Activated gamma-delta T cell treated with Interleukin-2 at 50 U/mL for 16 hours (primary cell): ENCODE measurements at places on chromosomes 16 and 17.

DNA sequence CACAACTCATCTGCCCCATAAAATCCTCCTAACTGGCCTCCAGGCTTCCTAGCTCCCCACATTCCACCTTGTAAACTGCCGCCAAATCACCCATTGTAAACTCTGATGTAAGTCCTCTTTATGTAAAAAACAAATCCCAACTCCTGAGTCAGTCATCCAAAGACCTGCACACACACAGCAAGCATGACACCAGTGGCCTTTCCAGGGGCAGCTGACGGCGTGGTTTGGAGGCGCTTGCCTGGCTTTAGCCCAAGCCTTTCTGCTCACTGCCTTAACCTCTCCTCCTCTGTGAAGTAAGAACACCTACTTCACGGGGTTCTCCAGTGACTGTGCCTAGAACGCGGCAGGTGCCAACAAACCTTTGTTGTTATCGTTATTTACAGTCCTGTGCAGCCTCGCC lies 14.0 kb downstream of the UBE2O start:
- no peak for DNase-seq

GRCh38 chr17:22503322-22503899 lies 811.1 kb downstream of the KCNJ18 start:
- no peak for DNase-seq

GRCh38 chr17:37274461-37274860 lies 101.3 kb upstream of the C17orf78 start:
- DNase-seq: no peak

- no peak for DNase-seq
Measured at GRCh38 chr16:71460236-71460635, 1.8 kb downstream of the ZNF23 start.

GRCh38 chr17:6064868-6065267 lies 5.3 kb upstream of the WSCD1 start:
- DNase-seq: no peak

- DNase-seq: no peak
Measured at GRCh38 chr17:5126719-5127488, 11.1 kb downstream of the USP6 start.

DNA sequence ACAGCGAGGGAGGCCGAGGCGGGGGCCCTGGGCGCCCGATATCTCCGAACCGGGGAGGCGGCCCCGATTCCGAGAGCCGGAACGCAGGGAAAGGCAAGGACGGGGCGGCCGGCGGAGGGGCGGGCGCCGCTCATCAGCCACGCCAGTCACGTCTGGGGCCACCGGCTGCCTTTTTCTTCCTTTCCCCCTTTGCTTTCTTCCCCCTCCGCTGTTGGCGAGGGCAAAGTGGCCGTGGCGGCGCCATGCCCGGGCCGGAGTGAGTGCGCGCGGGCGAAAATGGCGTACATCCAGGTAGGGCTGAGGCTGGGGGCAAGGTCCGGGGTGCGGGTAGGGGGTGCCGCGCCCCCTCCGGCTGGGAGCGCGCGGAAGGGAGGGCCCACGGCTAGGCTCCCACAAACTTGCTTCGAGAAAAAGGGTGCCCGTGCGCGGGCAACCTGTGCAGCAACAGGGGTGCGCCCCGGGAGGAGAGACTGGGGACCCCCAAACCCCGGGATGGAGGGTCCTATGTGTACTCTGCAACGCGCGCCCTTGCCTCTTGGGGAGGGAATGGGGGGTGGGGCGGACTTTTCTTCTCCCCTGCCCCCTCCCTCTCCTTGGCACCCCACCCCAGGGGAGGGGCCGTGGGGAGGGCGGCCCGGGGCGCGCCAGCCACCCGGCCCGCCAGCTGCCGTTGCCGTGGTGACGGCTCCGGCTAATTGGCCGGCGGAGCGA lies 486 bp downstream of the SYT17 start:
- DNase-seq: no peak

GRCh38 chr17:31494259-31495021 lies 103.0 kb downstream of the RAB11FIP4 start:
- peak; percentile 69 for DNase-seq

GRCh38 chr16:30615358-30616091 lies 5.3 kb upstream of the ZNF689 start:
- peak; percentile 52 for DNase-seq

DNA sequence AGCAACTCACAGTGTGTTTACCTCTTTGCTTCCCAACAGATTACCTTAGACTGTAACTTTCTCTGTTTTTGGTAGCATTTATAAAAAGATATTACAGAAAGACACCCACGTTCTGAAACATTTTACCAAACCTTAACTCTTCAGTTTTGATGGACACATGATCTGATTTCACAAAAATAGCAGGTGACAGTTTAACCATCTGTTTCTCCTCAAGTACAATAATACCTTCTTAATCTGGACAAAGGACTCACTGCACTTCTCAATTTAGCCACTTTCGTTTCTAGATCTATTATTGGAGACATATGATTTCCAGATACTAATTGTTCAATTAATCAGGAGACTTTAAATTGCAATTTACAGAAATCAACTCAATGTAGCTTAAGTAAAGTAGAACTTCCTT lies 703.8 kb upstream of the KIF2B start:
- DNase-seq: no peak

GRCh38 chr17:80624864-80625263 lies 80.2 kb downstream of the RPTOR start:
- no peak for DNase-seq

- no peak for DNase-seq
Measured at GRCh38 chr17:6641247-6641863, 495 bp downstream of the TXNDC17 start.

DNA sequence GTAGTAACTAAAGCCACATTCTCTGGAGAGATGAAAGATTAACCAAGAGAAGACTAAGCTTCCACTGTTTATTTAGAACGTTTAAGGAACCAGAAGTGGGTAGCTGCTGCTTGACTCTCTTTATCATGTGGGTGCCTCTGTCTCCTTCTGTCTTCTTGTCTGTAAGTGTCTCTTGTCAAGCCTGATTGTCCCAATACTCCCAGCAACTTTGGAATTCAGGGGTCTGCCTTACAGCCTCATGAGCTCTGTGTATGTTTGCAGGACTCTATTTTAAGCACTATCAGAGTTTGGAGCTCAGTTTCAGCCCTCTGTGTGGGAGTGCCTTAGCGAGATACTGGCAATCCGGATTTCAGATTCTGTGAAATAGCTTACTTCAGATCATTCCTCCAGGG lies 29.3 kb upstream of the SPACA3 start:
- no peak for DNase-seq

GRCh38 chr17:2025220-2025621 lies at the start of gene RTN4RL1:
Gene RTN4RL1, minus strand, starts transcription at chr17:2025334. Its CDS starts 469 bp downstream, at chr17:2024865.
- DNase-seq: peak; percentile 59

DNA sequence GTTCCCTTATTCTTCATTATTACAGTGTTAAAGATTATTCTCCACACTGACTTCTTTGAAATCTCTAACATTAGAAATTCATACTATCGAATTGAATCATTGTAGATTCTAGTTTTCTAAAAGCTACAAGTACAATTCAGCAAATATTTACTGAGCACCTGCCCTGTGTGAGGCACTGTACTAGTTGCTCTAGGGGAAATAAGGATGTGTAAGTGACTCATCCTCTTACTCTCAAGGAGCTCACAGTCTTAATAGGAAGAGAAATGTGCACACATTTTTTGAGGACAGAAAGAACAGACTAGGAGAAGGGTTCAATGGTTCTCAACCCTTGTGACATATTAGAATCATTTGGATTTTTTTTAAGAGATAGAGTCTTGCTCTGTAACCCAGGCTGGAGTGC lies 7.7 kb upstream of the SLFN12L start:
- DNase-seq: no peak

- no peak for DNase-seq
Measured at GRCh38 chr17:73609758-73610157, 34.5 kb downstream of the SDK2 start.

- no peak for DNase-seq
Measured at GRCh38 chr16:67257486-67258160, 8.8 kb downstream of the SLC9A5 start.

DNA sequence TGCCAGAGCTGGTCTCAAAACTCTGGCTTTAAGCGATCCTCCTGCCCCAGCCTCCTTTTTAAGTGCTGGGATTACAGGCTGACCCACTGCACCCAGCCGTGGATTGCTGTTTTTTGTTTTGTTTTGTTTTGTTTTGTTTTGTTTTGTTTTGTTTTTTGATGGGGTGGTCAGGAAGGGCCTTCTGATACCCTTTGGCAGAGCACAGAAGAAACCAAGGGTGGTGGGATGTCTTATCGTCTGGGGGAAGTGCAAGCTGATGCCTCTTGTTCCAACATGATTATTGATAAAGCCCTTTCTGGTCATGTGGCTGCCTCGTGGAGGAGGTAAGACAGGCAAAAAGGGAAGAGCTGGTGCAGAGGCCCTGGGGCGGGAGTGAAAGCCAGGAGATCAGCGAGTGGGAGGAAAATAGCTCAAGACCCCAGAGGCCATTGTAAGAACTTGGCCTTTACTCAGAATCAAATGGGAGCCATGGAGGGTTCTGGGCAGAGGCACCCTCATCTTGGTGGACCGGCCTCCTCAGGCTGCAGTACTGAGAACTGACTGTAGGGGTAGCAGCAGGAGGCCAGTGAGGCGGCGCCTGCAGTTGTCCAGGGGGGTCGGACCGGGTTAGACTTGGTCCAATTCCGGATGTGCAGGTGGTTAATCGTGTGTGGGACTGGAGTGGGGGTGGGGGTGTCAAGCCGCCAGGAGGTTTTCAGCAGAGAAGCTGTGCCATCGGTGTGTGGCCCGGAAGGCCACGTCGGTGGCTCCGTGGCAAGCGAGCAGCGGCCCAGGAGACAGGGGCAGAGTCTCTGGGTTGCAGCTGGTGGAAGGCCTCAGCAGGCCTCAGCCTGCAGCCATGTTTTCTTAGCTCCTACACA lies 84.4 kb upstream of the GSE1 start:
- peak; percentile 15 for DNase-seq

DNA sequence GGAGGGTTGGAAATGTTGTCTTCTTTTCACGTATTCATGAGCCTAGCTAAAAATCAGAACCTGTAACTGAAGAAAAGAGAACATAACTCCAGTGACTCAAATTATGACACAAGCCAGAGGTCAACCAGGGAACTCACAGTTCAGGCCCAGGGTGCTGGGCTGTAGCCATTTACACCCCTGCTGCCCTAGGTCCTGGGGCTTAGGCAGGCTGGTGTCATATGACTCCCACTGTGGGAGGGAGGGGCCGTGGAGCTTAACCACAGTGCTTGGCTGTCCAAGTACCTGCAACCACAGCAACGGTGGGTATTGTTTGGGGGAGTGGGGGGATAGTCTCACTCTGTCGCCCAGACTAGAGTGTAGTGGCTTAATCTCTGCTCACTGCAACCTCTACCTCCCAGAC lies 71.1 kb upstream of the AMZ2 start:
- DNase-seq: no peak

GRCh38 chr17:4898927-4899326 lies 409 bp upstream of the C17orf107 start:
- no peak for DNase-seq

DNA sequence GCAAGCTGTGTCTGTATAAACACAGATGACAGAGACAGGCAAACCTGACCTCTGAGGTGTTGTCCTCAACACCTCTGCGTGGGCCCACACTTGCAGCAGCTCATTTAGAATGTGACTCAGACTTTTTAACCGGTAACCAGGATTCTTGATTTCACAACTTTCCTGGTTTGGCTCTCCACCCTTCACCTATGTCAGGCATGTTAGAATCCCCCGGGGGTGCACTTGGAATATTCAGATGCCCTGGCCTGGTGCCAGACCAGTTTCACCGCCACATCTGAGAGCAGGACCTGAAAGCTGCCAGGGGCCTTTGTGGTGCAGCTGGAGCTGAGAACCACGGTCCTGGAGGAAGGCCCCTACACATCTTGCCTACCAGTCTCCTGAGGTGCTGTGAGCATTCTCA lies 4.8 kb downstream of the DHODH start:
- no peak for DNase-seq

GRCh38 chr16:56013962-56014552 lies 138.9 kb upstream of the CES5A start:
- DNase-seq: peak; percentile 38

DNA sequence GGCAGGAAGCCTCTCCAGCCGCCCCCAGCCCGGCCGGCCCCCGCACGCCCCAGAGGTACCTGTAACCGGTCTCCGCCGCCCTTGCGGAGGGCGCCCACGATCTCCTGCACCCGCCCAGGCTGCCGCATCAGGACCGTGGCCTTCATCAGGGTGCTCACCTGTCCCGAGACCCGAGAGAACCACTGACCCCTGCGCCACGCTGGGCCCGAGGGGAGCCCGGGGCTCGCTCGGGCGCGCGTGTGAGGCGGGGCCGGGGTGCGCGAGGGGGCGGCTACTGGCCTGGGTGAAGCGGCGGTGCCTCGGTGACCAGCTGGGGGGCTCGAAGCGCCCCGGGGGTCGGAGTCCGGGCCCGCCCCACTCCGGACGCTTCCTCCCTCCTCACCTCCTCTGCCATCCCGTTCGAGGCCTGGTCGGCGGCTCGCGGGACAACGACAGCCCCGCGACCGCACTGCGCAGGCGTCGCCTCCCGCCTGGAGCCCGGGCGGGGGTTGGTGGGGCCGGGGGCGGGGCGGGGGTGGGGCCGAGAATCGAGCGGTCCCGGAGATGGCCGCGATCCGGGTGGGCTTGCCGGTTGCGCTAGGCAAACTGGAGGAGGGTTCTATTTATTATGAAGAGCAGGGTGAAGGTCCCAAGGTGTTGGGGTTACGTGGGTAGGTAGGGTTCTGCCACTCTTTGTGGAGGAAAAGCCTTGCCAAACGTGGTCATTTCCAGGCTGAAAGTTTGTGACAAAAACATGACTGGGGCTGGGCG lies at the start of gene NT5C3B:
TSS of gene NT5C3B (minus strand) at position 433 of the 750 bp plus-strand sequence. CDS start at position 394, 39 bp downstream.
- peak; percentile 49 for DNase-seq

DNA sequence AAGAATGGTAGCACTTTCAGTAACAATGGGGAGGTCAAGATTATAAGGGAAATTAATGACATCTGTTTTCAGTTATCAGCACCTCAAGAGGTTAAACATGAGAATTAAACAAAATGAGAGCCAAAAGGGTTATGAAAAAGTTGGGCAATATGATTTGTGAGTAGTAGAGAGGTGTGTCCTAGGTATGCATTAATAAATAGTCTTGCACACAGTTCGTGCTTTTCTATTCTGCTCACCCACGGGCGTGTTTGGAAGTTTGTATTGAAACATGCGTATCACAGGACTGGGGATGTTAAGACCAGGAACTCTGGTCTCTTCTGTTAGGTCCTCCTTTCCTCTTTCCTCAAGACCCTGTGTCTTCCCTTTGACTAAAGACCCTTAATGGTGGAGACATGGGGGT lies 6.0 kb downstream of the BPTF start:
- DNase-seq: no peak

DNA sequence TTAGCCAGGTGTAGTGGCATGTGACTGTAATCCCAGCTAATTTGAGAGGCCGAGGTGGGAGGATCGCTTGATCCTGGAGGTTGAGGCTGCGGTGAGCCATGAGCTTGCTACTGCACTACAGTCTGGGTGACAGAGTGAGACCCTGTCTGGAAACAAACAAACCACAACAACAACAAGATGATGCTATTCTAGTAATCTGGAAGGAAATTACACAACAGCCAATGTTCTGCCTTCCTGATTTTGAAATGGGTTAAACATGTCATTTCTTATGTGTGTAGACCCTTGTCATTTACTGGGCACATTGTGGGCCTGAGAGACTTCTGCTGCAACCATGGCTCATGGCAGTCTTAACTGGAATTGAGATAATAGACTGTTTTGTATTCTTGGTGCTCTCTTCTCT lies 5.9 kb downstream of the COQ7 start:
- no peak for DNase-seq

- no peak for DNase-seq
Measured at GRCh38 chr16:74226338-74226954, 70.2 kb upstream of the PSMD7 start.

GRCh38 chr16:27293343-27293742 lies 20.4 kb upstream of the IL4R start:
- no peak for DNase-seq
